ENCODE measurements at places on chromosomes 11 and 22. TPM values are rescaled to one million over a fixed set of nuclear protein-coding genes. Genes with fewer than 3 reads are reported as not detected.

- no peak for DNase-seq
Observed at GRCh38 chr22:31544481-31545480, 48.4 kb downstream of the SFI1 start.

DNA sequence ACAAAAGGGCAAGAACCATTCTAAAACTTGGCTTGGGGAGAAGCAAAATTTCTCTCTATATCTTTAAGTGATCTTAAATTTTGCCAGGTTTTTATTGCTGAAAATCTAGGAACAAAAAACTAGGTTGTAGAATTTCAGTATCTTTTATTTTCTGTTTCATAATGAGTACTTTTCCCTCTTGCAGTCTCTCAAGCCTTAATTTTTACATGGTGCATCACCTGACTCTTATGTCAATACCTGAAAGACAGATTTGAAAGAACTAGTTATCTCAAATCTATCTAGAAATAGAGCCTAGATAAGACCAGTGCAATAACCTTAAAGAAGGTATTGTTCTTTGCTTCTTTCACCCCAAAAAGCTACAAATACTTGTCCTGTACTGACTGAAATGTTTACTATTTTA, 122.1 kb downstream of the TRIM44 start:
- DNase-seq, result no peak

DNA sequence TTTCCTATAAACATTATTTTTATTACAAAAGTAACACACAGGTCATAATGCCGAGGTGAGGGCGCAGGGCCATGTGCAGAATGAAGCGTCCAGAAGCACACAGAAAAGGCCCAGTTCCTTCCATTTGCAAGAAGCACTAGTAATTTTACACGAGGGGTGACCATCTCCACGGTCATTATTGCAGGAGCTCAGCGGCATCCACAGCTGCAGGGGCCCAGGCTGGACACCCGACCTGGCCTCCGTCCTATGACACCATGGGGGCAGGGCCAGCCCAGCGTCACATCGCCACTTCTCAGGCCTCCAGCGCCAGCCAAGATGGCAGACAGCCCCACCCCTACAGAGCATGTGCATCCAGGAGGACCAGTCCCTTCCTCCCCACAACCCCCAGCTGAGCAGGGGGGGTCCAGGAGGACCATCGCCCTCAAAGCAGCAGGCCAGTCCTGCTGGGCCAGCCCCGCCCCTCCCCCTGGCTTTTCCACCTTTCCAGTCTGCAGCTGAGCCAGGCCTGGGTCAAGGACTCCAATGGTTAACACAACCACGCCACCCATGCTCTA, 3.5 kb downstream of the IGF2 start:
- DNase-seq, result no peak

DNA sequence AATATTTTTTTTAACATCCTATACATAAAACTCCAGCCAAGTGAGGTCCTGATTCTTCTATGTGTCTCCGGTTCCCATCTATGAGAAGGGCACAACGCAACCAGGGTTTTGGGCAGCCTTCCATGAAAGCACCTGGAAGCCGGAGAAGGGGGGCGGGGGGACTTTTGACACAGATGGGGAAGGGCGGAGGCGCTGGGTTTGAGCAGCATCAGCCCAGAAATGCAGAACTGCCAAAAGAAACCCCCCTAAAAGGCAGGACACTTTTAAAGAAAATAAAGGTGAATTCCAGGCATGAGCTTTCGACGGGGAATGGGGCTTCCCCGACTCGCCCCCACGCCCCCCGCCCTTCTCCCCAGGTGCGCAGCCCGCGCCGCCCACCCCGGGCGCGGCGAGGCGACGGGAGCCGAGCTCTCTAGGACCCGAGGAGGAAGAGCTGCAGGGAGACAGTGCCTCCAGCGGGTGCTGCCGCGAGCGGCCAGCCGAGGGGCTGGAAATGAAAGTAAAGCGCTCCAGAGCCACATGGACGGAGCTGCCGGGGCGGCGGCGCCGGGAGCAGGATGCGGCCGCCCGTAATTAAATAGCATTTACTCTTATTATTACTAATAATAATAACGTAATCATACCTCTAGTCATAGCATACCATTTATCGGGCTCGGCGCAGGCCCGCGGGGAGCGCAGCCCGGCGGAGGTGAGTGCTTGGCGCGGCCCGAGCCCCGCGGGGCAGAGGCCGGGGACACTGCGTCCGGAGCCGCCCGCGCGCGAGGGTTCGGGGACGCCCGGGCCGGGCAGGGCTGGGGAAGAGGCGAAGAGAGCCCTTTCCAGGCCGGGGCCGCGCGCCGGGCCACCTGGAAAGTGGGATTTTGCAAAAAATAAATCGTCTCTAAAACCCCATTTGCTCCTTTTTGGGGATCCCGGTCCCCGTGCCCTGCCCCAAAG, at the start of gene ZC3H7B:
Gene ZC3H7B, plus strand, starts transcription at position 441 of the 936 bp plus-strand sequence. CDS start 19,136 bp downstream, outside the sequence.
- peak; percentile 85 for DNase-seq

DNA sequence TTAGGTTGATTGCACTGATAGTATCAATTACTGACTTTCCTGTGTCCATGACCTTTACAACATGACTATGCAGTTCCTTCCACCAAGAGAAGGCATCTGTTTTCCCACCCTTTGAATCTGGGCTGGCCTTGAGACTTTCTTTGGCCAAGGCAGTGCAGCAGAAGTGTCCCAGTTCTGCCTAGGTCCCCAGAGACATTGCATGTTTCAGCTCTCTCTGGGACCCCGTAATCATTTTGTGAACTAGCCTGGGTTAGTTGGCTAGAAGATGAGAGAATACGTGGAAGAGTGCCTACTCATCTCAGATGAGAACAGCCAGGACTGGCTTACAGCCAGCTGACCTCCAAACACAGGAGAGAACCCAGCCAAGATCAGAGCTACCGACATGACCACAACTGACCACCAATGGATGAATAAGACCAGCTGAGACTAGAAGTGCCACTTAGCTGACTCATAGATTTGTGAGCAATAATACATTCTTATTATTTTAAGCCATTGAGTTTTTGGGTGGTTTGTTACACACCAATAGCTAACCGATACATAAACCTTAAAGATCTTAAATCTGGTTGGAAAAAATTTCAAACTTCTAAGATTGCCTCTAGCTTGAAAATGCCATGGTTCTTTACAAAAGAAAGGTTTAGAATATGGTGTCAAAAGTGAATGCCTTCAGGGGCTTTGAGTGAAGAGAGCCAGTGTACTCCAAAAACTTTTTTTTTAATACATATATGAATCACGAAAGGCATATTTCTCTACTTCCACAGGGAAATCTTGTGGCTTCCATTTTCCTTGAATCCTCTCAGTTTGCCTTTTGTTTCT, 145.2 kb downstream of the FBXO7 start:
- no peak for DNase-seq

DNA sequence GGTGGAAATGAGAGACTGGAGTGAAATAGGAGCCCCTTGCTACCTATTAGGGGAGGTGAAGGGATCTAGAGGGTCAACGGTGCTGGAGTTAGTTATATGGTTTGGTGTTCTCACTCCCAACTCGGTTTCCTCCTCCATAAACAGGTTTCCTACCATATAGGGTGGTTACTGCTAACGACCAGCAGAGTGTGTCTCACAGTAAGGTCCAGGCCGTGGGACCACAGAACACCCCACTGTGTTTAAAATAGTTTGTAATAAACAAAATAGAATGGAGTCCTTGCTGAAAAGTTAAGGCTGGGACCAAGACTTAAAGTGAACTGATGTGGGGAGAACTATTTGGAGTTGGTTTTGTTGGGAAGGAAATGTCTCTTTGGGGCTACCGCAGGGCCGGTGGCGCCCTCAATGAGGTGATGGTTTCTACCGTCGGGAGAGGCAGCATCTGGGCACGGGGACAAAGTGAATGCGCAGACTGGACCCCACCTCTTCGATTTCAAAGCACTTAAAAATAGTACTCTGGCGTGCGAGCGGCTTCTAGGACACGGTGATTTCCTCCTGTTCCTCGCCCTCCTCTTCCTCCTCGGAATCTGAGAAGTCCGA, 4.5 kb downstream of the DBX1 start:
- no peak for DNase-seq

GRCh38 chr11:75430714-75431532, 2.1 kb downstream of the KLHL35 start:
- no peak for DNase-seq

GRCh38 chr11:110295531-110296225, 736 bp downstream of the RDX start:
- DNase-seq, result peak; percentile 48

- DNase-seq, result peak; percentile 75
Observed at GRCh38 chr22:38505541-38506117, 482 bp downstream of the DDX17 start.

DNA sequence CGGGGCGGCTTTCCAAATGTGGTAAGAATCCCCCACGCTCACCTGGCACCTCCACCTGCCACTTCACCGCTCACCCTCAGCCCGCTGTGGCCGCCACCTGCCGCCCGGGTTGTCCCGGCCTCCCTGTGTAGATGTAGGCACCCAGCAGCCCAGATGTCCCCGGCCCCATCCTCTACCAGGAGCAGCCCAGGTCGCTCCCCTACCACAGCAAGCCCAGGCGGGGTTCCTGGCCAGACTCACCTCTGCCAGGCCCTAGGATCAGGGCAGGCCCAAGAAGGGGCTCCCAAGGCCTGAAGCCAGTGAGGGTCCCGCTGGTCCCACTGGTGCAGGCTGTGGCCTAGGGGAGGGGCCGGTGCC, 27.4 kb downstream of the MOB2 start:
- no peak for DNase-seq

- no peak for DNase-seq
Observed at GRCh38 chr11:87351676-87352075, 313.9 kb downstream of the TMEM135 start.

DNA sequence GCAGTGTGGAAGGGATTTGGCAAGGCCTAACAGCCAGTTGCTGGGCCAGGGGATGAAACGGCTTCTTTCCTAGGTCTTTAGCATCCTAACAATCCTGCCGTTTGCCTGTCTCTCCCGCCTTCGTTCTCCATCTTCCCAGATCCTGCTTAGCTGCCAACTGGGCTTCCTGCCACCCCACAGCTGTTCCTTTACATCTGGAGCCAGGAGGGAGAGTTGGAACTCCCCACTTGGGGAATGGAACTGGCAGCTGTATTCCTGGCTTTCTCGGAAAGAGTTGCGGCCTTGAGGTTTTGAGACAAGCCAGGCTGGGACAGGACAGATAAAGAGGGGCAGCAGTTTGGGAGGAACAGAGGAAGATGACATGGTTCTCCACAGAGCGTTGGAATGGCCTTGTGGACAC, 59.6 kb downstream of the ST3GAL4 start:
- DNase-seq, result peak; percentile 77

DNA sequence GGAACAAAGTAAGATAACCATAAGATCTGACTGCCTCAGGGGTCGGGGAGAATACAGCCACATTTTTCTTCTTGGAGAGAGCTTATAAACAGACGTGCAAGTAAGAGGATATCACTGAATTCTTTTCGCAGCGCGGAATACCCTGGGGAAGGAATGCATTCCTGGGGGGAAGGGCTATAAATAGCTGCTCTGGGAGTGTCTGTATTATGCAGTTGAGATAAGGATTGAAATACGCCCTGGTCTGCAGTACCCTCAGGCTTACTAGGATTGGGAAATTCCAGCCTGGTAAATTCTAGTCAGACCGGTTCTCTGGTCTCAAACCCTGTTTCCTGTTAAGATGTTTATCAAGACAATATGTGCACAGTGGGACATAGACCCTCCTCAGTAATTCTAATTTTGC, 1491.7 kb upstream of the RAG2 start:
- DNase-seq, result no peak

GRCh38 chr22:37193629-37194191, 5.7 kb upstream of the C1QTNF6 start:
- DNase-seq, result peak; percentile 75

DNA sequence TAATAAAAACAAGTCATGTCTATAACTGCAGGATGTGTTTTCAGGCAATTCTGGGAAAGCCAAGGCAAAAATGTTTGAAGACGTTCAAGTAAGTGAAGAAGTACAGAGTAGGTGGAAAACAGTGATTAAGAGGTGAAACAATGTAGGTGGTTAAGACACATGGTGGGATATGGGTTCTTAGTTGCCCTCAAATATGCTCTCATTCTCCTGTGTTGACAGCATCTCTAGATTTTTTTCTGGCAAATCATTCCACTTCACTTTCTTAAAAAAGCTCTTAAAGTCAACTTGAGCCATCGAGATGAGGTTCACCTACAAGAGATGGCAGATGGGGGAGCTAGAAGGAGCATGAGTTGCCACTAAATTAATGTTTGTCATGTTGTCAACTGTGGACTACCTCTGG, 1041.0 kb upstream of the CNTN5 start:
- DNase-seq, result no peak

DNA sequence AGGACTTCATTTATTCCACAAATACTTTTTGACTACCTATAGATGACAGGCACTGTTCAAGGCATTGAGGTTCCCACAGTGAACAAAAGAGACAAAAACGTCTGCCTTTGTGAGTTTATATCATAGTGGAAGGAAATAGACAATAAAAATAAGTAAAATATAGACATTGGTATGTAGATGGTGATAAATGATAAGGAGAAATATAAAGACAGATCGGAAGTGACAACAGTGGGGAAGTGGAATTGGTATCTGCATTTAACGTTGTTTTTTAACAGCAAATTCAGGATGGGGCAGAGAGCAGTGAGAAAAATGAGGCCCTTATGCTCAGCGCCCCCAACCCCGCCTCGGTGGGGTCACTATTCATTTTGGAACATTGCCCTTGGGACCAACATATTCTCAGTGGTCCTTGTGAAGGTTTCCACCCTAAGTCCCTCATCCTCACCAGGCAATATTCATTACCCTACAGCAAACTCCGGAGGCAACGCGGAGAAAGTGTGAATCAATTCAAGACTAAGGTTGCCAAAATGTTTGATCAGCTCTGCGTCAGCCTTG, 627 bp upstream of the PEX26 start:
- DNase-seq, result no peak

DNA sequence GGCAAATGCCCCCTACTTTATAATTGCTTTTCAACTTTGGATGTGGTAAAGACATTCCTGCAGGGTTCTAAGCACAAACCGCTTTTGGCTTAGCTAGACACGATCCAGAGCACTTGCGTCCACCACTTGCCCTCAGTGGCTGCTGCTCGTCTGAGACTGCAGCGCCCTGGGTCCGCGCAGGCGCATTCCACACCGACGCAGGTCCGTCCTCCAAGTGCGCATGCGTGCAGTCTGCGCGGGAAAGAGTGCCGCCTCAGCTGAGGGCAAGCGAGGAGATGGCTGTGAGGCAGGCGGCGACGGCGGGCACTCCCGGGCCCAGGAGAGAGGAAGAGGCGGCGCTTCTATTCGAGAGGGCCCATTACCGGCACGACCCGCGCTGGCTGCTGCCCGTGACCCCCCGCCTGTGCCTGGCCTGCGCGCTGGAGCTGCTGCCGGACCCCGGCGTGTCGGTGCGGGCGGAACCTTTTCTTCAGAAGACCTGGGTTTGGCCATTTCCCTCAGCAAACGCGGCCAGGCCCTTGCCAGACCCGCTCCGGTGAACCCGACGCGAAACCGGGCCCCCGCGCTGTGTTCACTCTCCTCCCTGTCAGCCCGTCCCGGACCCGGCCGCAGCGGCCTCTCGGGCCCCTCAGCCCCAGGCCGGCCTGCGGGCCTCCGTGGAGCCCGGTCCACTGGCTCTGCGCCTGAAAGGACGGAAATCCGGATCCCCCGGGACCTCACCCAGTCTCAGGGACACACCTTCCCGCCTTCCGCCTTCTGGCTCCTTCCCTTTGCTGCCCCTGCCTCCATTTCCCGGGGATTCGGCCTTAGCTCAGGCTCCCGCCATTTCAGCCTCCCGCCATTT, at the start of gene MEI1:
Gene MEI1, plus strand, starts transcription at position 240 of the 844 bp plus-strand sequence. Its CDS starts 36 bp downstream, at position 276.
- DNase-seq, result peak; percentile 87

- DNase-seq, result no peak
Observed at GRCh38 chr22:40235308-40235707, 57.6 kb downstream of the TNRC6B start.

CBY1 gene
- total RNA-seq, result 38.1 TPM

NAGA gene
- 36.0 TPM for total RNA-seq

MS4A2 gene
- total RNA-seq, result 2.9 TPM

SLC22A25 gene
- total RNA-seq, result not detected

All from colonic mucosa (tissue), 4 donors.